ENCODE measurements at places on chromosomes 16 and 17.

- DNase-seq = no peak
These were observed 8.8 kb downstream of the TBX4 start for GRCh38 chr17:61460796-61461585.

GRCh38 chr17:72253597-72253996 lies 132.8 kb downstream of the SOX9 start:
- DNase-seq = no peak

DNA sequence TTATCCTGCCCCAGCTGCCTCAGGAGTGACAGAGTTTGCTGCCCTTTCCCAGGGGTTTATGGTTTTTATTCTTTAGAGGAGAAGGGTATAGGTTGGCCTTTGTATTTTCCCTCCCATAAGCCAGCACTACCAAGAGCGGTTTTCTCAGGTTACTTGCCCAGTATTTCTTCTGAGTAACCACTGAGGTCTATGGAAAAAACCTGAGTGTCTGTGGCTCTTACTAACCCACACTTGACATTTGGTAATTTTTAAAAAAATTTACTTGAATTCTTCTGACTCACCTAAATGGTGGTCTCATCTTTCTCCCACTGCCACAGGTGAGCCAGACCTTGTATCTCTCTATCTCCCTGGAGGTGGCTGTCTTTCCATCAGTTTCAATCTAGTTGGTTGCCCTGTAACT lies 6.0 kb downstream of the SLC7A6 start:
- no peak for DNase-seq

DNA sequence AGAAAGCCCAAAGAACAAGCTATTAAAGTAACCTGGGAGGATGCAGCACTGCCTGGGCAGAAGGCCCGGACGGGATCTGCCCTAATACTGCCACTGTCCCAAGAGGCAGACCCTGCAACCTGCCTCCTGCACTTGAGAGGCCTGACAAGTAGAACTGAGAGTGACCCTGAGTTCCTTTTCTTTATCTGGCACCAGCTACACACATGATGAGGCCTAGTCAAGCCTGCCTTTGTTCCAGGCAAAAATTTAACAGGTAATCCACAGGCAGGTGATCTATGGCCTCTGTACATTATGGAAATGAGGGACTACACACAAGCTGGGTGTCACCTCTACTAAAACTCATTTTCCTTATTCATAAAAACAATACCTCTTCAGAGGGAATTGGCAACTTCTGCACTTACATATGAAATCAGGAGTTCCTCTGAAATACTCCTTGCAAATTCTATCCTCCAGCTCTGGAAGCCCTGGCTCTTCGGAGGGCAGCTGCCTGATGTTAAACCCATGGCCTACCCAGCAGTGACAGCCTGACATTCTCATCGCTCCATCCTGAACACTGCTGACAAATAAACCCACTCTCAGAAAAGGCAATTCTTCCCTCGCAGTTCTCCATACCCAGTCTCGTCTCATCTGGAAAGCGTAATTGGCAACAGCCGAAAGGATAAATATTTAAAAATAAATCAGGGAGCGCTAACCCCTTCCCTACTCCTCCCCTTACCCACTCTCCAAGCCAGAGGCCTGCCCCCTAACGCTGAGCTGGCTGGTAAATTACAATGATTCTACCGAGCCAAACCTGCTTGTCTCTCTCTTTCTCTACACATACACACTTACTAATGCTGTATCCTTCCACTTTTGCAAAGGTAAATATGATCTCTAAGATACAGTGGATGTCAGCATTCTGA lies 2.5 kb upstream of the ZFHX3 start:
- no peak for DNase-seq

DNA sequence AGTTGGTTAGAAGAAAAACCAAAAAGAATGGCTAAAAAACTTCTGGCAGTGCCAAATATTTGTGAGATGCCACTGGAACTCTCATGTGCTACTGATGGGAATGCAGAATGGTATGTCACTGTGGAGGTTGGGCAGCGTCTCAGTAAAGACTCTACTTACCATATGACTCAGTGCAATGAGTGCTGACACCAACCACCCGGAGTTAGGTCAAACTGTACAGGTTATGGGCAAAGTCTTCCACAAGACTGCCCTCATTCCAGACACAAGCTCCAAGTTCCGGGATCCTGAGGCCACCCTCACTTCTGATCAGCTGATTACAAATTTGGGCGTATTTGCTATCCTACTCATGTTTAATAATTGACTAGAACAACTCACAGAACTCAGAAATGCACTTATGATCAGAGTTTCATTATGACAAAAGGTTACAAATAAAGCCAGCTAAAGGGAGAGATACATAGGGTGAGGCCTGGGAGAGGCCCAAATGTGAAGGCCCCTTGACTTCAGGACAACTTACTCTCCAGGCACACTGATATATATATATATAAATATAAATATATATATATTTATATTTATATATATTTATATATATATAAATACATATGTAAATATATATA lies 114.9 kb downstream of the TRIM37 start:
- DNase-seq = peak; percentile 58

- DNase-seq = peak; percentile 79
These were observed 617 bp downstream of the PAFAH1B1 start for GRCh38 chr17:2593821-2594721.

DNA sequence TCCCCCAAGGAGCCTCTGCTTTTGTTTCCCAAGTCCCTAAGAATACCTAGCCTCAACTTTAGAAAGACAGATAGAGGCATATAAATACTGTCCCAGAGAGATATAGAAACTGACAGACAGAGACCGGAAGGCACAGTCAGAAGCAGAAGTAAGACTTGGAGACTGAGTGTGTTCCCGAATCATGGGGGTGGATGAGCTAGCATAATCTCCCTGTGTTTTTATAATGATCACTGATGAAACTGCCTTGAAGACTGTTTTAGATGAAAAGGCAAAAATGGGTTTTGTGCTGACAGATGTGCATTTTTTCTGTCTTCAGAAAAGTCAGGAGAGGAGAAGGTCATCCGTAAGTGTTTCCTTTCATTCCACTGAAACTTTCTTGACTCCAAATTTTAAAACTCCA lies 8.3 kb upstream of the PSMD3 start:
- DNase-seq = peak; percentile 5

GRCh38 chr16:27302126-27302525 lies 11.6 kb upstream of the IL4R start:
- DNase-seq = no peak

- peak; percentile 24 for DNase-seq
These were observed 740 bp upstream of the POLR3E start for GRCh38 chr16:22296225-22297113.

GRCh38 chr17:51746421-51746820 lies 412.1 kb downstream of the CA10 start:
- DNase-seq = no peak
